Right lung (tissue), 10 donors: ENCODE measurements at places on chromosomes 2 and 18.
A peak's percentile ranks its signal among the peaks of the same experiment; 100 is the strongest.

GRCh38 chr18:22670914-22671313 is 253.2 kb upstream of the CTAGE1 start:
- no peak for DNase-seq

GRCh38 chr2:62307469-62308389 is 111.8 kb downstream of the B3GNT2 start:
- DNase-seq: no peak

GRCh38 chr2:177298191-177298590 is 33.7 kb upstream of the NFE2L2 start:
- DNase-seq: no peak

GRCh38 chr18:74446631-74447403 is 10.3 kb downstream of the DIPK1C start:
- DNase-seq: no peak

GRCh38 chr2:31931916-31932315 is 78.9 kb downstream of the MEMO1 start:
- DNase-seq: no peak

GRCh38 chr18:23743733-23744333 is 54.6 kb downstream of the LAMA3 start:
- DNase-seq: no peak

DNA sequence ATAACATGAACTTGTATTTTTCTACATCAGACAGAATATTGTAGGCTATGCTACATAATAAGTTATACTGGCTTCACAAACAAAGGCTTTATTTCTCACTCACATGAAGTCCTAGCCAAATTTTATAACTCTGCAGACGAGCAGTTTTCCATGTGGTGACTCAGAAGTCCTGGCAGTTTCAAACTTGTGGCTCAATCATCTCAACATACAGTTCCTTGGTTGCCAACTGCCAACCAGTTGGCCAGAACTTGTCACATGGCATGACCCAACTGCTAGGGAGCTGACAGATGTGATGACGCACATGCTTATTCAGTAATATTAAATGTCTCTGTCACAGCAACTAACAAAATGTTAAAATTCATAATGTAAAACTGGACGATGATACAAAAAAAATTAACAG is 63.8 kb upstream of the ZC3H15 start:
- DNase-seq: peak; percentile 80

DNA sequence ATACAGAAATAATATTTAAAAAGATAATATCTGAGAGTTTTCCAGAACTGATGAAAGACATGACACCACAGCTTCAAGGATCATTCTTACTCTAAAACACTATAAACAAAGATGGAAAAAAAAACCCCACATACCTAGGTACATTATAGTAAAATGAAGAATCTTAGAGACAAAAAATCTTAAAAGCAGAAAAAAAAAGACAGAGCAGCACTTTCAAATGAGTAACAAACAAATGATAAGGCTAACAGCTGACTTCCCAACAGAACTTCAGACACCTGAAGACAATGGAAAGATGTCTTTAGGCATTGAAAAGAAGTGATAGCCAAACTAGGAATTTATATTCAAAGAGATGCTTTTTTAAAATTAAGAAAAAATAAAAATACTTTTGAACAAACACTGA is 21.2 kb upstream of the AFF3 start:
- no peak for DNase-seq

- DNase-seq: no peak
Observed at GRCh38 chr2:54657664-54658083, 65.8 kb upstream of the EML6 start.

- DNase-seq: no peak
Observed at GRCh38 chr2:6937157-6937556, 19.9 kb downstream of the RNF144A start.

GRCh38 chr2:160208655-160209515 is 8.8 kb upstream of the ITGB6 start:
- DNase-seq: no peak

- no peak for DNase-seq
Observed at GRCh38 chr2:203740871-203741281, 34.4 kb downstream of the CD28 start.

DNA sequence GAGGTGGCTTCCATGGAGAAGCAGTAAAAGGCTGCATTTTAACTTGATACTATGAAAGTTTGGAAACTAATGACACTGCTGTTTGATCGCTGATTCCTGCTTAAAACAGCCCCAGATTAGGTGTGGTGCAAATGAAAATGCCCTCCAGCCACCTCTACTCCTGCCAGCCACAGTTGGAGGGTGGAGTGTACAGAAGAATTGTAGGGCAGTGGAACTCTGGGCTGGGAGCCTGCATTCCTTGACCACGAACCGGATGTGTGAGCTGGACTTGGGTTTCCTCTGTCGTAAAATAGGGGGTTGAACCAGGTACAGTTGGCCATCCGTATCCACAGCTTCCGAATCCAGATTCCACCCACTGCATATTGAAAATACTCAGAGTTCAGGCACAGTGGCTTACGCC is 84.6 kb upstream of the RFX8 start:
- peak; percentile 30 for DNase-seq

- DNase-seq: no peak
Observed at GRCh38 chr2:142082368-142082767, 48.4 kb downstream of the LRP1B start.

DNA sequence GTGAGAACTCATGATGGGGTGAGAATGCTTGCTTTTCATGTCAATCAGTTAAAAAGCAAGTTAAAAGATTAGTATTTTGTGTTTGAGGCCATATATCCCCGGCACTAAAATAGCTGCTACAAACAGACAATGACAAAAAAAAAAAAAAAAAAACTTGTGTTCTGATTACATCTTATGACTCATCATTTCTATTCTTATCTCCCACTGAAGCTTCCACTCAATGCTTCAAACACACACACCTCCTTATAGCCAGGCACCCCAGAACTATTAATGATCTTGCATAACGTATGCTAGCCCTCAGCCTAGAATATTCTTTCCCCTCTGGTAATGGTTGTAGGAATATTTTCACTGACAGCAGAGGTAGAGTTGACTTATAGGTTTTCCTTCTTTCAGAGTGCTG is 778.3 kb downstream of the TRIB2 start:
- no peak for DNase-seq

- DNase-seq: no peak
Observed at GRCh38 chr2:159051133-159051532, 82.7 kb downstream of the TANC1 start.

DNA sequence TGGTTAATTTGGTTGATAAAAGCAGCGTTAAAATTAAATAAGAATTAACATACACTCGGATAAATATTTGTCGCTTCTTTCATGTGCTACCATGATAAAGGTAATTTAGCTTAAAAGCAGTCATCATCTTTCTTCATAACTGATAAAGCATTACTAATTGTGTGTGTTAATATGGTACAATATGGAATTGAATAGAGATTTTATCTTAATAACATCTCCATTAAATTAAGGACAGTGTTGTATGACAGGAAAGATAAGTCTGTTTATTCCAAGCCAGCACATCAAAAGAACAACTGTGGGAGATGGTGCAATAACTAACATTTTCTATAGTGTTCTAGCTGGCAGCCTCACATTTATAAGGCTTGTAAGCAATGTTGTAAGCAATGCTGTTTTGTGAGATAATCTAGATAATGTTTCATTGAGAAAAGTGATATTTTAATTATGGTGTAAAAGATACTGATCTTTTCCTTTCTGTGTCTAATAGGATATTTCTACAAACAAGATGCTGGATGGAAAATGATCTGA is 64.4 kb upstream of the AFF3 start:
- no peak for DNase-seq

GRCh38 chr18:30709595-30709994 is 332.9 kb downstream of the DSC3 start:
- peak; percentile 14 for DNase-seq

- DNase-seq: no peak
Observed at GRCh38 chr18:45104049-45104395, 423.3 kb downstream of the SETBP1 start.
